Muscle of leg (tissue), 16 donors: ENCODE measurements at places on chromosomes 6 and 20. TPM values are rescaled to one million over a fixed set of nuclear protein-coding genes. Genes with fewer than 3 reads are reported as not detected.
A peak's percentile ranks its signal among the peaks of the same experiment; 100 is the strongest.

DNA sequence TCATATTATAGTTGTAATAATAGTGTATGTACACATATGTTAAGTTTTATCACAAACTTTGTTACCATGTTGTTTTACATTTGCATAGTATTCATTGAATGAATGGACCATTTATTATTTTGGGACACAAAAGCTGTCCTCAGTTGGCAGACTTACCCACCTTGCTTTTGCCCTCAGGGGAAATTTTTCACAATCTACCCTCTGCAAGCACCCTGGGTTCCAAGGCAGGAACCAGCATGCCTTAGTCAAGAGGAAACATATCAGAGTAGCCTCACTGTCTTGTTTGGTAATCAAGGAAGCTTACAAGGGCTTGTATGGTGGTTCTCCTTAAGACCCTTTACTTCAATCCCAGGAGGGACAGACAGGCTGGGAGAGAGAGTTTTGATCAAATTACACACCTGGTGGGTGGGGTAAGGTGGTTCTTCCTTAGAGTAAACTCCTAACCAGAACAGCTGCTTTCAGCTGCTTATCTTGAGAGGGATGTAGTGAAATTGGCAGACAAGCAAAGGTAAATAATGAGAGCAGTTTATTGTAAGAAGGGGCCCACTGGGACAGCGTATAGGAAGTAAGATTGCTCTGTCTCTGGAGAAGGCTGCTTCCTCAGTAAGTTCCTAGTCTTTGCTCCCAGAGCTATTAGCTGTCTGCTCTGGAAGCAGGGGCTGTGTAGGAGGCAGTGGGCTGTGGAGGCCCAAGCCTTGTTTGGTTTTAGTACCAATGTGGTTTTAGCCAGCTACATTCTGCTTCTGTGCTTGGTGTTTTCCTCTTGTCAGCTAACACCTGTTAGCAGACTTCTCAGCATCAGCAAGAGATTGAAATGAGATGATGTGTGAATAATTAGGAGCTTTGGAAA, 31.1 kb downstream of the BRPF3 start:
- H3K36me3 ChIP-seq = peaks cover 72% of the 10 kb centered on the region
- H3K4me1 ChIP-seq = peaks cover 8% of the 10 kb centered on the region
- no peaks in the 10 kb centered on the region for H3K27me3 ChIP-seq

GRCh38 chr20:17315407-17316231, 88.8 kb downstream of the PCSK2 start:
- no peak for DNase-seq
- H3K4me3 ChIP-seq = no peak overlapping the region
- H3K27me3 ChIP-seq = peaks cover 18% of the 10 kb centered on the region
- no peaks in the 10 kb centered on the region for H3K4me1 ChIP-seq
- H3K36me3 ChIP-seq = no peaks in the 10 kb centered on the region

DNA sequence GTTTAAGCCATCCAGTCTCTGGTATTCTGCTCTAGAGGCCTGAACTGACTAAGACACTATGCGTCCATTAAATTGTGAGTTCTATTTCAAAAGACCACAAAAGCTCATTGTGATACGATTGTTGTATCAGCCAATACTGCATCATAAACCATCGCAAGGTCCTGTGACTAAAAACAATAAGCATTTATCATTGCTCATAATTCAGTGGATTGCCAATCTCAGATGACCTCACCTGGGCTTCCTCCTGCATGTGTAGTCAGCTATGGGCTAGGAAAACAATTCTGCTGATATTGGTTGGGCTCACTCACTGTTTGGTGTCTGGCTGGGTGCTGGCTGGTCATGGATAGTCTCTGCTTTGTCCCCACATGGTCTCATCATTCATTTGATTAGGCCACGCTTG, 592.7 kb upstream of the BTBD3 start:
- H3K4me1 ChIP-seq = no peaks in the 10 kb centered on the region
- no peaks in the 10 kb centered on the region for H3K36me3 ChIP-seq
- H3K27ac ChIP-seq = no peak overlapping the region
- no peak overlapping the region for H3K4me3 ChIP-seq
- no peaks in the 10 kb centered on the region for H3K27me3 ChIP-seq

DNA sequence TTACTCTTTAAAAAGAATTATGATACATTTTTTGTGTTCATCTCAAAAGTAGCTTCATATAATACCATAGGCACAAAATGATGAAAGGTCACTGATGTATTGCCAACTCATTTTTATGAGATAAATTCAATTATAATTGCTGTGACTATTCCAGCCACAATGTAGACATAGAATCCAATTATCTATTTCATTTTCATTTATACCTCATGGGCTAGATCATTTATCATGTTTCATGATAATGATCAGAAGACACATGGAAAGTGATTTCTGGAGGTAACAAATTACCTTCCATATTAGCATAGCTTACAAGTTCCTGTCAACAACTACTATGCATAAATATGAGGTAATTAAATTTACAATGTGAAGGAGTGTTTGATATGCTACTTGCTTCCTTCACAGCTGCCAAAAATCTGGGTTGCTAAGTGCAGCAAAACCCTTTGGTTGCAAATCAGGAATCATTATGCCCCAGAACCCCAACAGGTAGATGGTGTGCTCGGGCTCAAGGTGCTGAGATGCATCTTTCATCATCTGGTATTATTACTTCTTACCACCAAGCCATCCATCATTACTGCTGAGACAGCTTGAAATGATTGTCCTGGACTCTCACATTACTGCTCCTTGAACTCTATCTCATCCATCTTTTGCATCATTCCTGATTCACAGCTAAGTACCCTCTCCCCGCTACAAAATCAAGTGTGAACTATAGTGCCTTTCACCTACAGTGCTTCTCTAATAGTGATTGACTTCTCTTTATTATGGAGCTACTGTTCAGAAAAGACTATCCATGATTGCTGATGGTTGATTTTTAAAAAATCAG, 306.0 kb upstream of the THEMIS start:
- H3K36me3 ChIP-seq = no peaks in the 10 kb centered on the region
- no peaks in the 10 kb centered on the region for H3K4me1 ChIP-seq
- no peak overlapping the region for H3K4me3 ChIP-seq
- DNase-seq = no peak
- H3K27me3 ChIP-seq = no peaks in the 10 kb centered on the region
- no peak overlapping the region for H3K27ac ChIP-seq

The BPIFB4 gene
- 0.09 TPM for total RNA-seq

The OTOR gene
- total RNA-seq = 0.35 TPM

The KIAA0408 gene
- 17.6 TPM for total RNA-seq

The SLC32A1 gene
- not detected for total RNA-seq

DNA sequence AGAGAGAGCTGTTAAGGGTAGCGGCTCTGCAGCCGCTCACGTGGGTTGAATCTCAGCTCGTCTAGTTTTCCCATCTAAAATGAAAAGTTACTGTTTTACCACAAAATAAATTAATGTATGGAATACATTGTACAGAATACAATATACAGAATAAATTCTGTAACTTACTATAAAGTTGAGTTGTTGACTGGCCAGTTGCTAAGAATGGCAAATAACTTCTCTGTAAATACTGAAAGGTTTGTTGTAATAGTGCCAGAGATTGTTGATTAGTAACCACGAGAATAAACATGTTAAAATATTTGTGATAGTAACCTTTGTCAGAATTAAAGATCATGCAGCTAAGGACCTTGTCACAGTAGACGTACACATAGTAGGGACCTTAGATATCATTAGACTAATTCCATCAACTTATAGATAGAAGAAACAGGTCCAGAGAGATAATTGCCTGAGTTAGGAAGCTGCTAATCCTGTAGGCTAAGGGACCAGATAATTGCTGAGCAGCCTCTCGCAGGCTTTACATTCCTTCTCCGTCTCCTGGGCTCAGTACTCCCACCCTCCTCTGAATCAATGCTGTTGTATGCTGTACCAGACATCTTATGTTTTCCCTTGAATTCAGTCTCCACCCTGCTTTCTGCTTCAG, 544 bp upstream of the NRM start:
- DNase-seq = no peak
- H3K4me1 ChIP-seq = peaks cover 34% of the 10 kb centered on the region
- peak overlapping the region; percentile 82 for H3K4me3 ChIP-seq
- H3K27ac ChIP-seq = peak overlapping the region; percentile 99
- no peaks in the 10 kb centered on the region for H3K27me3 ChIP-seq

- no peaks in the 10 kb centered on the region for H3K27me3 ChIP-seq
- no peaks in the 10 kb centered on the region for H3K4me1 ChIP-seq
- H3K27ac ChIP-seq = no peak overlapping the region
Observed at GRCh38 chr20:17077030-17077429, 149.8 kb upstream of the PCSK2 start.

DNA sequence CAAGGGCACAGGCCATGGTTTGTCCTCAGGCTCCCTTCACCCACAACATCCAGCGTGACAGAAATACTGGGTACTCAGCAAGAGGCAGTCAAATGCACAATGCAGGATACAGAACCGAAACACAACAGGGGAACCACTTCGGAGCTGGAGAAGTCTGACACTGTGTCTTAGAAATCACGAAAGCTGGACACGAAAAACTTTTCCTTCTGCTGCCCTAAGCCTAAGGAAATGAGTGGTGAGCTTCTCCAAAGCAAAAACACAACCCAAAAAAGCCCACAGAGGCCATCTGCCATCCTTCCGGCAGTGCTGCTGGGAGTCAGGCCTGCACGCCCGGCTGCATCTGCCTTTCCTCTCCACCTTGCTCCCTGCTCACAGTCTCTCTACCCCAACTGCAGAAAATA, 106.3 kb downstream of the SLC23A2 start:
- no peak overlapping the region for H3K27ac ChIP-seq
- H3K36me3 ChIP-seq = peaks cover 24% of the 10 kb centered on the region
- no peak overlapping the region for H3K4me3 ChIP-seq
- H3K4me1 ChIP-seq = peaks cover 16% of the 10 kb centered on the region

DNA sequence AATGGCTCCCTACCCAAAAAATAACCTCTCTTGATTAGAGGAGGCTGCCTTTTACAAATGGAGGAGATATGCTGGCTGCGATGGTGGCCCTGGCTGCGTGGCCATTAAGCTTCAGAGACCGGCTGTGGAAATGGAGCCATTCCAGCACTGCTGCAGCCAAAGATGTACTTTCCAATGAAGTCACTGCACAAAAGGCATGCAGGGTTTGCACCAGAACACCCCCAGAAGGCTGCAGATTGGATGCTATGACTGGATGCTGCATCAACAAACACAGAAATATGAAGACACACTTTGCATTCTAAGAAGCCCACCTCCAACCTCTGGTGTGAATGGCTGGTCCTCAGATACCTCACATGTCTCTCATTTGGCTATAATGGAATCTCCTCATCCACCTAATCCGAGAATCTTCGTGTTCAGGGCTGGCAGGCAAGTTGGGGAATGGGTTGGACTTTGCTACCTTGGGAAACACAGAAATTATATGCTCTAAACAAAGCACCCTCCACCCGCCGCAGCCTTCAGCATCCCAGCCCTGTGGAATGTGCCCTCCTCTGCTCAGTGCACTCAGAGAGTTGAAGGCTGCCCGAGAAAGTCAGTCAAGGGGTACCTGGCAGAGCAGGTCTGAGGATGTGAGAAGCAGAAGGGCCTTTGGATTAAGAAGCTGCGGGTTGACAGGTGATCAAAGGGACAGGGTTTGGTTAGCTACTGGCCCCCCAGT, 35.3 kb downstream of the APCDD1L start:
- H3K4me1 ChIP-seq = peaks cover 24% of the 10 kb centered on the region
- peak overlapping the region; percentile 94 for H3K27ac ChIP-seq
- DNase-seq = peak; percentile 84
- no peaks in the 10 kb centered on the region for H3K36me3 ChIP-seq

DNA sequence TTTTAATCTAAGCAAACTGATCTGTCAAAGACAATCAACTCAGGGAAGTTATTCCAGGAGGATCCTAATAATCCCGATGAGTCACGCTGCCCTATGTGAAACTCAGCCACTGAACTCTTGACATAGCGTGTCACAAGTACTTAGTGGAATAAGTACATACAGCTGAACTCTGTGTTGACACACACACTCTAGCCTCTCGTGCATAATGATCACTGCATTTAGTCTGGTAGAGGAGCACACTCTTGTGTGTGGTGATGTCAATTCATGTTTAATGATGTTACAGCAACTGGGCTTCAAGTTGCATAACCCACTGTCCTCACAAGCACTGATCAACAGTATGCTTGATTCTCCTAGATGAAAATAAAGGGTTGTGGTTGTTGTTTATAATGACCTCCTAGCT, 148.3 kb downstream of the HACE1 start:
- no peaks in the 10 kb centered on the region for H3K36me3 ChIP-seq
- no peaks in the 10 kb centered on the region for H3K27me3 ChIP-seq
- no peak overlapping the region for H3K4me3 ChIP-seq
- H3K4me1 ChIP-seq = no peaks in the 10 kb centered on the region
- DNase-seq = no peak

- H3K4me3 ChIP-seq = no peak overlapping the region
- no peaks in the 10 kb centered on the region for H3K27me3 ChIP-seq
- H3K36me3 ChIP-seq = no peaks in the 10 kb centered on the region
- DNase-seq = no peak
Observed at GRCh38 chr6:170444811-170445211, 108.3 kb downstream of the PSMB1 start.

The RIMS1 gene
- 5.7 TPM for total RNA-seq

The HLA-DQA1 gene
- total RNA-seq = 2.6 TPM

The KCNS1 gene
- total RNA-seq = 0.04 TPM

GRCh38 chr6:110083875-110084585, 95.4 kb downstream of the WASF1 start:
- H3K36me3 ChIP-seq = no peaks in the 10 kb centered on the region
- no peaks in the 10 kb centered on the region for H3K27me3 ChIP-seq
- DNase-seq = no peak
- no peak overlapping the region for H3K27ac ChIP-seq
- H3K4me3 ChIP-seq = no peak overlapping the region

The TMC2 gene
- not detected for total RNA-seq

GRCh38 chr6:92126088-92126487, 1293.3 kb downstream of the EPHA7 start:
- H3K27me3 ChIP-seq = no peaks in the 10 kb centered on the region
- H3K4me3 ChIP-seq = no peak overlapping the region

DNA sequence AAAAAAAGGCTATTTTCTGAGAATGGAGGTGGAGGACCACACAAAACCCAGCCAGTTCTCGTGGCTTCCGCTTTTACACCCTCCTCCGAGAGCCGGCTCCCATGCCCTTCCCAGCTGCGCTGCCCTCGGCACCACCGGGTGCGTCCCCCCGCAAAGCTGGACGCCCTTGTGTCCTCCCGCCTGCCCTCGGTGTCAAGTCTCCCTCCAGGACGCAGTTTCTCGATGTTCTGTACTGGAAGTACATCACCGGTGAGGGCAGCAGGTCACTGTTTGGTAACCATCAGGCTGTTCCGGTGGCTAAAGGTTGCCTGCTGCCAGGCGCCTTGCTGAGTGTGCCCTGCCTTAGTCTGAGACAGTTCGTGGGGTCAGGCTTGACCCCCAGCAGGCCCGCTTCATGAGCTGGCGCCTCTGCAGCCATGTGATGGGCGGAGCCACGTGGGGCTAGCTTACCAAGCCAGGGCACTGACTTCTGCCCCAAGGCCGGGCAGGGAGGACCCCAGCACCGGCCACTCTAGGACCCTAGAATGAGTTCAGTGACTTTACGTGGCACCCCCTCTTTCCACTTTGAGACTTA, 34.6 kb downstream of the RREB1 start:
- DNase-seq = no peak
- peak overlapping the region; percentile 79 for H3K27ac ChIP-seq
- no peaks in the 10 kb centered on the region for H3K36me3 ChIP-seq
- H3K4me1 ChIP-seq = peaks cover 51% of the 10 kb centered on the region

GRCh38 chr6:146498309-146498708, 45.3 kb upstream of the RAB32 start:
- no peaks in the 10 kb centered on the region for H3K4me1 ChIP-seq
- H3K4me3 ChIP-seq = no peak overlapping the region
- H3K27me3 ChIP-seq = no peaks in the 10 kb centered on the region
- no peak overlapping the region for H3K27ac ChIP-seq

GRCh38 chr6:146972546-146972945, 231.7 kb upstream of the STXBP5 start:
- no peak overlapping the region for H3K4me3 ChIP-seq
- no peaks in the 10 kb centered on the region for H3K27me3 ChIP-seq
- no peaks in the 10 kb centered on the region for H3K4me1 ChIP-seq
- H3K27ac ChIP-seq = no peak overlapping the region
- H3K36me3 ChIP-seq = no peaks in the 10 kb centered on the region
- DNase-seq = no peak
